A673 (cell line): ENCODE measurements at places on chromosomes 1 and 21.

- no peak for DNase-seq
These were observed 205.9 kb upstream of the DPYD start for GRCh38 chr1:98126740-98127139.

GRCh38 chr1:24769656-24770651 is 24.7 kb downstream of the CLIC4 start:
- peak; percentile 92 for DNase-seq

DNA sequence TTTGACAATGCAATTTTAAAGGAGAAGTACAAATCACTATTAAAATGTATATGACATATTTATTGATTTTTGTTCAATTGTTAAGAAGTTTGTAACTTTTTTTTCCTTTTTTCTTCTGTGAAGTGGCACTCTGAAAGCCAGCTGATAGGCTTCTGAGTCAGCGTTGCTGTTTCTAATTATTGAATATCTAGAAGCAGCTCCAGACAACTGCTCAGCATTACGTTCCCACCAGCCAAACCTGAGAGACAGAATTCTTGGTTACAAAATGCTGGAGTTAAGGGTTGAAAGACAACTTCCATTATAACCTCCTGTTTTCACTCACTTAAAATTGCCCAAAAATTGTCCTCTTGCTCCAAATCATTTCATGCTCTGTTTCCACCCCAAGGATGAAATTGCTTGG is 31.4 kb upstream of the LMX1A start:
- DNase-seq: no peak

GRCh38 chr1:207896547-207896946 is 14.4 kb downstream of the CD34 start:
- no peak for DNase-seq

GRCh38 chr21:16159213-16159970 is 429.6 kb downstream of the USP25 start:
- peak; percentile 1 for DNase-seq

GRCh38 chr1:47280142-47280541 is 33.8 kb downstream of the STIL start:
- DNase-seq: no peak

GRCh38 chr21:38467374-38467773 is 30.9 kb downstream of the ERG start:
- DNase-seq: no peak

- DNase-seq: no peak
These were observed 24.0 kb downstream of the HENMT1 start for GRCh38 chr1:108636876-108637275.

GRCh38 chr21:43931489-43931888 is 66.5 kb downstream of the AGPAT3 start:
- no peak for DNase-seq

- peak; percentile 78 for DNase-seq
These were observed 3.6 kb upstream of the SPSB1 start for GRCh38 chr1:9289090-9289534.

DNA sequence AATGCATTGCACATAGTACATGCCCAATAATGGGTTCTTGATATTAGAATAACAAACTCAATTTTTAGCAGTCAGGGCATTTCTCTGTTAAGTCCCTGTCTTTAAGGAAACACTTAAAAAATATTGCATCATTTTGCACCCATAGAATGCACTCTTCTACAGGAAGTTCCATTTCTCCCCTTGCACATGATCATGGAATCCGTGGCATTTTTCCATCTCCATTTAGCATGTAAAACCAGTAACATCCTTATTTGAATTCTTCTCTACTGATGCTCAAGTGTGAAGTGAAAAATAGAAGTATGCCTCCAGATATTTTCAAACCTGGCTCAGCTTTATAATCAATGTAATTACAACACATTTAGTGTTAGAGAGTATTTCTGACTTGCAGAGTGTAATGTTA is 192.8 kb downstream of the RWDD3 start:
- DNase-seq: no peak

GRCh38 chr21:14076143-14076806 is 134.5 kb downstream of the LIPI start:
- DNase-seq: no peak

DNA sequence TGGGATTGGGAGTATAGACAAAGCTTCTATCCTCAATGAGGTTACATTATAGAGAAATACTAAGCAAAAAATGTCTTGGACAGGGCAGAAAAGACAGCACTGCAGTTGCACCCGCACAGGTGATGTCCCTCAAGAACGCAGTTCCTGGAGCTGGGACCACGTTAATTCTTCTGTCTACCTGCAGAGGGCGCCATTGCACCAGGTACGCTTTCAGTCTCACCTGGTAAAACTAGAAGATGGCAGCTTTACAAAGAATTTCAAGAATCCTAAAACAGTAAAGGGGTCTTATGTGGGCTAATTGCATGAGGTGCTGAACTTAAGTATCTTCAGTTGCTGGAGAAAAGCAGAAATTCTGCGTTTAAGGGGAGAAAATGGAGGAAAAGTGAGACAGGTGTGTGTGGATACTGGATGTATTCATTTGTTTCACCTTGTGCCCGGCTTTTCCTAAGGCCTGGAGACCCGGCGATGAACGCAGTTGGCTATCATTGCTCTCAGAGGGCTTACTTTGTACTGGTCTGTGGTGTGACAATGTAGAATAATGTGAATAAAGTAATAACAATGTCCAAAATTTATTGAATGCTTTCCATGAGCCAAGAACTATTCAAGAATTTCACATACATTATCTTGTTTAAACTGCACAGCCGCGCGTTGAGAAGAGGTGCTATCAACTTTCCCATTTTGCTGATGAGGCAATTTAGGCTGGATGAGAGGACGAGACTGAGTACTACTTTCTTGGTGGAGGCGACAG is 276.3 kb upstream of the GREM2 start:
- DNase-seq: peak; percentile 1

- DNase-seq: no peak
These were observed 94.1 kb downstream of the TGFBR3 start for GRCh38 chr1:91791691-91792488.

GRCh38 chr1:207966521-207966920 is 55.6 kb upstream of the CD34 start:
- DNase-seq: no peak

DNA sequence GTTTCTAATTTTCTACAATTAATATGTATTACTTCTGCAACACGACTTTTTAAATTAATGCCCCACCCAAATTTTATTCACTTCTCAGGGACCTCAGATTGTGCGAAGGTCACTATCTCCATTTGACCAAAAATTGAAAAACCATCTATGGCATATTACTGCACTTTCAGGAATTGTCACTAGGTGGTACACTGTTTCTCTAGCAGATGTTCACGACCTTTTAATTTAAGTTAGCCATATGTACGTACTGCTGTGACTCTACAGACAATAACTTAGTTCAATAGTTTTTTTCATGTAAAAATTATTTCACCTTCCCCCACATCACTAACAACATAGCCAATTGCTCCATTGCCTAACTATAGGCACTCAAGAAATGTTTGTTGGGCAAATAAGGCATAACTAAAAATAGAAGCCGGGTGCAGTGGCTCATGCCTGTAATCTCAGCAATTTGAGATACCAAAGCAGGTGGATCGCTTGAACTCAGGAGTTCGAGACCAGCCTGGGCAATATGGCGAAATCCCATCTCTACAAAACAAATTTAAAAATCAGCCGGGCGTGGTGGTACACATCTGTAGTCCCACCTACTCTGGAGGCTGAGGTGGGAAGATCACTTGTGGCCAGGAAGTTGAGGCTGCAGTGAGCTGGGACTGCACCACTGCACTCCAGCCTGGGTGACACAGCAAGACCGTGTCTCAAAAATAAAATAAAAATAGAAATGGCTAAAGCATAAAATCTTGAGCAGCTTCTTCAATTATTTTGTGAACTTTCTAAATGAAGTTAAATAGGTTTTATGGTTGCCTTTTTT is 75.7 kb upstream of the PKN2 start:
- DNase-seq: peak; percentile 49

GRCh38 chr1:78830321-78830720 is 176.2 kb downstream of the ADGRL4 start:
- DNase-seq: no peak

DNA sequence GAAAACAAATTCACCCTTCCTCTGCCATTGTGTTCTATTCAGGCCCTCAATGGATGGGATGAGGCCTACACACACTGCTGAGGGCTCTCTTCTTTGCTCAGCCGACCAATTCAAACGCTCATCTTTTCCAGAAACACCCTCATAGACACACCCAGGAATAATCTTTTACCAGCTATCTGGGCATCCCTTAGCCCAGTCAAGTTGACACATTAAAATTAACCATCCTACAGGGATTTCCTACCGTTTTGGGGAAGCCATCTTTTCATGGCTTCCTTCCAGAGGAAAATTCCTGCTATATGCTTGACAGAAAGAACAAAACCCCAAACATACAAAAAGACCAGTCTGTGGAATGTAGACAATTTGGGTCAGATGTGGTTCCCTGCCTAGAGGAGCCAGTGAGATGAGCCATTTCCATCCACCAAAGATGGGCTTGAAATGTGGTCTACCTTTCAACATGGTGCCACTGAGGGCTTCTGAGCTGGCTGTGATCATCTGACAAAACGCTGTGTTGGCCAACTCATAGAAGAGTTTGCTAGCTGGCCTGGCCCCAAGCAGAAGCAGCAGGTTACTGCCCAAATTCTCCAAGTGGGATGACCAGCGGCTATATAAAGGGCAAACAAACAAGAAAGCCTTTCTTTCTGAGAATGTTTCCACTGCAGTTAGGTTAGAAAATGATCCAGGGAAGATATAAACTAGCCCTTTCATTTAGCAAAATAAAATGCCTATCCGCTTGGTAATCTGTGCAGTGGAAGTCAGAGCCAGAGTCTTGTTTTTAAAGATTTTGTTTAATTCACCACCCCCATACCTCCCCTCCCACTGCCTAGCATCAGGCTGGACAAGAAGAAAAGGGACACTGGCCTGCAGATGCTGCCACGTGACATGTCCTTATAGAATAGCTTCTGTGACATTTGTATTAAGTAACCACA is 69.1 kb upstream of the MRPS6 start:
- no peak for DNase-seq

- DNase-seq: no peak
These were observed 1.1 kb downstream of the TMPRSS2 start for GRCh38 chr21:41506611-41507520.

GRCh38 chr1:55481634-55482033 is 266.5 kb upstream of the USP24 start:
- DNase-seq: no peak

GRCh38 chr1:21175324-21175669 is 1.4 kb downstream of the EIF4G3 start:
- DNase-seq: no peak

GRCh38 chr1:230081751-230082150 is 14.7 kb downstream of the GALNT2 start:
- no peak for DNase-seq

DNA sequence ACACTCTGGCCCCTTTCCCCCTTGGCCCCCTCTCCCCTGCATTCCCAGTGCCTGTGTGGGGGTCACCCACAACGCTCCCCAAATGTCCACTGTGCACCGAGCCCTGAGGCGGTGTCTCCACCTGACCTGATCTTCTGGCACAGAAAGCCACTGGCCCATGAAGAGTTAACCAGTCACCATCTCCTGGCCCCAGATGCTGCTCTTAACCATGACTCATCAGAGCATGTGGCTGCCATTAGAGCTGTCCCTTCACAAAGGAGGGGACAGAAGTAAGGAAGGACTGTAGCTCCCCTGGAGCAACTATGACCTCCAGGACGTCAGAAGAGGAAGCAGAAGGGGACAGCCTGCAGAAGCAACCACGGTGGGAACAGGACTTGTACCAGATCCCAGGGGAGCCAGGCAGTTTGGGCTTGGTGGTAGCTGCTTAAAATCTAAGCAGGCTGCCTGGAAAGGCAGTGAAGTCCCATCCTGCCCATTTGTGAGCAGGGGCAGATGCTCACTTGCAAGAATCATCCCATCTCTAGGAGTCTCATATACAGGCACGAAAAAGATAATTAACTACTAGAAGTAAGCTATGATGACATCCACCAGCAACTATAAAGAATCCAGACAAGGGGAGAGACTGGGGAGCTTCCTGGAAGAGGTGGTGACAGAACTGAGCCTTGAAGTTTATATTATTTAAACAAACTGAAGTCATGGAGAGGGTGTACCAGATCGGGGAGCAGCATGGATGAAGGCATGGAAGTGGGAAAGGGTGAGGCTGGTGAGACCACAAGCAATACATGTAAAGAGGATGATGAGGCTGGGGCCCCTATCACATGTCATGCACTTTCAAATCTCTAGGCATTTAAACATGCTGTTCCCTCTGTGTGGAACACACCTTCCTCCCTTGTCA is 1.1 kb upstream of the TTC39A start:
- peak; percentile 73 for DNase-seq

DNA sequence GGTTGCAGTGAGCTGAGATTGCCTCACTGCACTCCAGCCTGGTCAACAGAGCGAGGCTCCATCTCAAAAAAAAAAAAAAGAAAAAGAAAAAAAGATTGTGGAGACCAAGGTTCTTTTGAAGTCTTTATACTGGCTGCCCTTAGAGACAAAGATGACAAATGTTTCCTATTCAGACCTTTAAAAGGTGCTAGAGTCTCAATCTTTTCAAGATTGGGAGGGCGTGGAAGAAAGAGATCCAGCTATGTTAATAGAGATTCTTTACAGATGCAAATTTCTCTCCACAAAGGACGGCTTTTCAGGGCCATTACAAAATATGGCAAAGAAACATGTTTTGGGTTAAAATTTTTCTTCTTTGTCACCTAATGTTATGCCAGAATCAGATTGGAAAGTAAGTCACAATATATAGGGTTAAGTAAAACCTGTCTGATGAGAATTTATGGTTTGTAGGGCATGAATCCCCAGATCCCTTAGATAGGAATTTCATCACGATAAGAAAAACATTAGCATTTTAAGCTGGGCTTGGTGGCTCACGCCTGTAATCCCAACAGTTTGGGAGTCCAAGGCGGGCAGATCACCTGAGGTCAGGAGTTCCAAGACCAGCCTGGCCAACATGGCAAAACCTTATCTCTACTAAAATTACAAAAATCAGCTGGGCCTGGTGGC is 13.0 kb upstream of the MORC3 start:
- DNase-seq: no peak

DNA sequence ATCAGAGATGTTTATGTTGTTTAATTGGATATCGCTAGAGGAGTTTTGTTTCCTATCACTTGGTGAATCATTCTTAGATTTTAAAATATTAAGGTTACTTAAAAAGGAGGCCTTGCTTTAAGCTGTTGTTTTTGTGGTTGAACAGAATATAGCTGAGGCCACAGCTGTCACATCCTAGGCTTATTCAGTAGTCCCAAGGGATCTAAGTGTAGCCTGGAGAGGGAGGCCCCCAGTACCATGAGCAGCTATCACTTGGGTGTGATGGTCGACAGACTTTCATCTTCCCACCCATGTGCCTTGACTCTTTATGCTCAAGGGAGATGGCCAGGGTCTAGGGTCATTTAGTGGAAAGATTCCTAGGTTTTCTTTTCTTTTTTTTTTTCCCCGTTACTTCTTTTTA is 278.7 kb downstream of the HHAT start:
- no peak for DNase-seq

DNA sequence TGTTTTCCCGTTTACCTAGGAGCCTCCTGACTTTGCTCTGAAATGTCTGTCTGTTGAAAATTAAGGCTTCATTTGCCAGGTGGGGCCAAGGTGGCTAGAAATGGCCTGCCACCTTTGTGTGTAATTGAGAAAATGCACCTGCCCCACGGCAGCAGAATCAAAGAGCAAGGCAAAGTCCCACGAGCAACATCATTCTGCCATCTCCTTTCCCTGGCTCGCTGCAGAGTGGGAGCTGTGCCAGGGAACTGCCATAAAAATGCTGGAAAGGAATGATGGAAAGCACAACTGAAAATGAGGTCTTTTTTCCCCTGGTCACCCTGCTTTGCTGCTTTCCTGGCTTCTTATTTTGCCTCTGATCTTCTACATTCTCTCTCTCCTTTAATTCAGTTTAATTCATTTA is 5.5 kb upstream of the OLFML2B start:
- no peak for DNase-seq
